ENCODE measurements at places on chromosomes 1 and 21.

DNA sequence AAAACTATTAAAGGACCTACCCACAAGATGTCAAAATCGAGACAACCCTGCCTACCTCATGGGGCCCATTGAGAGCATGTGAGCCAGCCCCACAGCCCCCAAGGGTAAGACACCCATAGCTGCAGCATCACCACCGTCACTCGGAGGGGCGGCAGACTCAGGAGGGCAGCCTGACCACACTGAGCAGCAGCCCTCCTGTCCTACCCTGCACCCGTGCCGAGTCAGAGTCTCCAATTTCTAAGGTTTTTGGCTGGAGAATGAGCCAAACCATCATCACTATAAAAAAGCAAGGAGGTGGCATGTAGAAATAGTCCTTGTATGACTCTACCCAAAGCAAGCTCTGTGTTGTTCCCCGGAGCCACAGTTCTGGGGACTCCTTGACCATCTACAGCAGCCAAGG lies 94.7 kb downstream of the SSBP3 start:
- DNase-seq = no peak

- no peak for DNase-seq
Observed at GRCh38 chr1:188708795-188709535, 1768.7 kb downstream of the BRINP3 start.

DNA sequence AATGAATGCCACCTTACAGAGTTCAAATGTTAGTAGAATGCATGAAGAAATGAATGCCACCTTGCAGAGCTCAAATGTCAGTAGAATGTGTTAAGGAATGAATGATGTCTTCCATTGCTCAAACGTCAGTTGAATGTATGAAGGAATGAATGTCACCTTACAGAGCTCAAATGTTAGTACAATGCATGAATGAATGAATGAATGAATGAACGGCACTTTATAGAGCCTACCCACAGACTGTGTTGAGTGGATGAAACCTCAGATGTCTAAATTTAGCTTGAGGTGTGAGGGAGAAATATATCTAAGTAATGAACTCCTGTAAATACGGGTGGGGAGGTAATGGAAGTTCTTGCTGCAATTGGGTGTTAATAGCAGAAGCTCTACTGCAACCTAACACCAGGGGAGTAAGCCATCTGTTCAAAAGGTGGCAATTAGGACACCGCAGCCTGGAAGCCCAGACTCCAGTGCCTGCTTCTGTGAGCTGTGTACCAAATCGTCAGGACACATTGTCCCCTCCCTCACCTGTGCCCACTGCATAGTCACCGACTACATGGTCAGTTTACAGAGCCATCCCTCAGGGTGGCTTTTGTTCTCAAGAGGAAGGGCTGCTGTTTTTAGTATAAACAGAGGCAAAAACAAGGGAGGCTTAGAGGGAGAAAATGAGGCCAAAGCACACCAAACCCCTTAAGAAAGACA lies 26.7 kb downstream of the SUSD4 start:
- DNase-seq = no peak

DNA sequence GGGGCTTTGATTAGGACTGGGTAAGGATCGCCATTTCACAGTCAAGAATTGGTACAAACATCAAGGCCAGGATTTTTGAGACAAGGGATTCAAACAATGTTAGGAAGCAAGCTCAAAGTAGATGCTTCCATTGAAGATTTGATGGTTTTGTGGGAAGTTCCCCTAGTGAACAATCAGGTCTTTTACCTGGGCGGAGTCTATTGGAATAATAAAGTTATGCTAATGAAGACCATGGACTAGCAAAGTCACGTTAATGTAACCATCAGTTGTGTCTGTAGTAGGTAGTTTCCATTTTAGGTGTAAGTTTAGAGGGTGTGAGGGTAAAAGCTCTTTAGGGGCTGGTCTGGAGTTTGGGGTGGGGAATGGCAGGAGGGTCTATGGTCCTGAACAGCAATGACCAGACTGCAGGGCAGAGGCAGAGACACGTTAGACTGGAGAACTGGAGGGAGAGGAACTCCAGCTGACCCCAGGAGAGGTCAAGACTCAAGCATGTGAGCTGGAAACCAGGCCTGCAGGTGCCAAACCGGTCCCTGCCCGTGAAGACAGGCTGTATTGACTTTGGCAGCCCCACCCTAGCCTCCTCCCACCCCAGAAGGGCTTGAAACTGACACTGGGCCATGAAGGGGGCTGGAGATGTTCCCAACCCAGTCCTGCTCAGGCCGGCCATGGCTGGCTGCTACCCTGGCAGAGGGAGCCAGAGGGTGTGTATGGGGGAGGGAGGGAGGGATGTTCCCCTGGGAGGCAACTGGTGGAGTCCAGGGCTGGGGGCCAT lies 36.0 kb upstream of the GPR37L1 start:
- DNase-seq = no peak

DNA sequence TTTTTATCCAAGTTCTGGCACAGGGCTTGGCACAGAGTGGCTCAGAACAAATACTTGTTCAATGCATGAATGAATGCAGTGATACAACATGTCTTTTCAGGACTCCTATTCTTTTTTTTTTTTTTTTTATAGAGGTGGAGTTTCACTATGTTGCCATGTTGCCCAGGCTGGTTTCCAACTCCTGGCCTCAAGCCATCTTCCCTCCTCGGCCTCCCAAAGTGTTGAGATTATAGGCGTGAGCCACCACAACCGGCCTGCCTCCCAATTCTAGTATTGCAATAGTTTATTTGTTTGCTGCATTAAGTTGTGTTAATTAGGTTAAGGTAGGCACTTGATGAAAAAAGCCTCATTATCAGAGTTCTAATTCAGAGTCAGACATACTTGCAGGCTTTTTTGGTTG lies 17.9 kb downstream of the UBE4B start:
- DNase-seq = no peak

DNA sequence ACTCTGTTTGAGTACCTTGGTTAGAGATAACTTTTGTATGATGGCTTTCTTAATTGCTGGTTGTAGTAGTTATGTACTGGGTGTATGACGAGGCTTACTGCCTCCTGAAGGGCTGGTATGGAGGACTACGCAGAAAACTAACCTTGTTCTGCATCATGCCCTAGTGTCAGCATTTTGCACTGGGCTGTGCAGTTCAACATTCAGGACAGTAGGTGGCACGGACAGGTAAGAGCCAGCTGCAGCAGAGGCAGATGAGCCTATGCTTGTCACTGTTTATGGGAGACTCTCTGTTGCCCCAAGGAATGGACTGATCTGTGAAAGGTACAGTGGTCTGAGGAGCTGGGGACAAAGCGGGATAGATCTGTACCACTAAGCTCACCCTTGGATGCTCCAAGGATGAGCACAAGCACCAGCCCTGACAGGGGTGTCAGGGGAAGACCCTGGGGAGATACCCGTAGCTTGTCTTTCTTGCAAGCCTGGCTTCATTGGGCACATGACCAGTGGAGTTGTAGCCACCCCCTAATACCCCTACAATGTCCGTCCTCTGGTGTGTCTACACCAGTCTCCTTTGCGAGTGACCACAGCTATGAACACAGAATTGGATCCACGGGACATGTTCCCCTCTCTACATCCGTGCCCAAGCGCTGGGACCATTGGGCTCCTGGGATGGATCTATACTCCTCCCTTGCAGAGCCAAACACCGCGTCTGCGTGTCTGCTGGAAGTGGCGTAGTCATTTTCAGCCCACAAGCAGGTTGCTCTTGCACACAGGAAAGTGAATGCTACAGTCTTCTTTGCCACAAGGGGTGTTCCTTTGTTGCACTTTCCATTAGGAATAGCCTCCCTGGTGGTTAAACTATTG lies 51.1 kb upstream of the CFHR3 start:
- DNase-seq = no peak

- DNase-seq = no peak
Observed at GRCh38 chr1:18527514-18527913, 46.8 kb downstream of the KLHDC7A start.

GRCh38 chr1:154222918-154223317 lies 2.2 kb downstream of the UBAP2L start:
- DNase-seq = no peak

DNA sequence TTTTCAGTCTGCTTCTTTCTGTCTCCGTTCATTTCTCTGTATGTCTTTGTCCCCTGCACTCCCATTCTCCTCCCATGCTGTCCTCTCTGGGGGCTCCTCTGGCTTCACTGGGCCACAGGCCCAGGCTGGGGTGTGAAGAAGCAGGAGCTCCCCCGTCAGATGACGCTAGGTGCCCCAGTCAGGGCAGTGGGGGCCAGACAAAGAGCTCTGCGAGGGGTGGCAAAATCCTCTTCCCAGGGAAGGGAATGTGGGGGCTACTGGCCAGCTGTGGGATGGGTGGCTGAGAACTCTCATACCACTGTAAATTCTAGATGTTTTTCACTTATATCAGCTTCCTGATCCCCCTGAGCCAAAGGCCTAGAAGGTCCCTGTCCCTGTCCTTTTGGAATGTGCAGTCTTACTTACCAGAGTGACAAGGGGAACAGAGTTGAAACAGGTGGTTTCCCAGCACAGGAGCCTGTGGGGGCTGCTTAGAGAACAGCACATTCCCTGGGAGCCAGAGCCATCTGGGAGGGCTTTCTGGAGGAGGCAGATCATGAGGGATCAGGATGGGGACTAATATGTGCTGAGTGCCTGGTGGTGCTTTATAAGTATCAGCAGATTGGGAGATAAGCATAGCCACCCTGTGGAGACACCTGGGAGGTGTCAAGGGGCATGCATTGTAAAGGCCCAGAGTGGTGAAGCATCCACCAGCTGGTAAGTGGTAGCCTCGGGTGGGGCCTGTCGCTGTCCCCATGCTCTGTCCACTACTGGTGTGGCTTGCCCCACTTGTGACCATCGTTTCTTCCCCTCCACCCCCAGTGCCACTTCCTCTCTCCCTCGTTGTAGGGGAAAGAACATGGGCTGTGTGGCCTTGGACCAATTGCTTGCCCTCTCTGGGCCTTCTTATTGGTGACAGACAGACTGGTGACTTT lies 10.1 kb upstream of the PADI1 start:
- DNase-seq = no peak

GRCh38 chr21:36517366-36518075 lies 37.6 kb upstream of the CLDN14 start:
- no peak for DNase-seq

GRCh38 chr1:98201666-98202081 lies 280.8 kb upstream of the DPYD start:
- DNase-seq = no peak

- DNase-seq = no peak
Observed at GRCh38 chr1:155944444-155944799, 3.0 kb downstream of the RXFP4 start.

DNA sequence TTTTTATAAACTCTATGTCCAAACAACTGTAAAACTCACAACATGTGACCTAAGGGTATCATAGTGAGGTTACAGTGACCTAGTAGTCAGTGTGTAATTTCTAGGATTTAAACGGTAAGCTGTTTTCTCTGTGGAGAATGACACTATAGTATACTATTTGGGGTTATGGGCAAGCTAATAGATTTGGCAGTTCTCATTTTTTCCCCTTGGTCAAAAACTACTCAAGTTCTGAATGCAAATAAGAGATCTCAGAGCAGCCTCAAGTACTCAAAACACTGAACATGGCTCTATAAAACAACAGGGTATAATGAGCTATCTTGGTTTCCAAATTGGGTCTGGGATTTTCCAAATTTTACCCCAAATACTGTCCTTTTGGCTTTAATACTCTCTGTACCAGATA lies 88.5 kb upstream of the HMCN1 start:
- no peak for DNase-seq

DNA sequence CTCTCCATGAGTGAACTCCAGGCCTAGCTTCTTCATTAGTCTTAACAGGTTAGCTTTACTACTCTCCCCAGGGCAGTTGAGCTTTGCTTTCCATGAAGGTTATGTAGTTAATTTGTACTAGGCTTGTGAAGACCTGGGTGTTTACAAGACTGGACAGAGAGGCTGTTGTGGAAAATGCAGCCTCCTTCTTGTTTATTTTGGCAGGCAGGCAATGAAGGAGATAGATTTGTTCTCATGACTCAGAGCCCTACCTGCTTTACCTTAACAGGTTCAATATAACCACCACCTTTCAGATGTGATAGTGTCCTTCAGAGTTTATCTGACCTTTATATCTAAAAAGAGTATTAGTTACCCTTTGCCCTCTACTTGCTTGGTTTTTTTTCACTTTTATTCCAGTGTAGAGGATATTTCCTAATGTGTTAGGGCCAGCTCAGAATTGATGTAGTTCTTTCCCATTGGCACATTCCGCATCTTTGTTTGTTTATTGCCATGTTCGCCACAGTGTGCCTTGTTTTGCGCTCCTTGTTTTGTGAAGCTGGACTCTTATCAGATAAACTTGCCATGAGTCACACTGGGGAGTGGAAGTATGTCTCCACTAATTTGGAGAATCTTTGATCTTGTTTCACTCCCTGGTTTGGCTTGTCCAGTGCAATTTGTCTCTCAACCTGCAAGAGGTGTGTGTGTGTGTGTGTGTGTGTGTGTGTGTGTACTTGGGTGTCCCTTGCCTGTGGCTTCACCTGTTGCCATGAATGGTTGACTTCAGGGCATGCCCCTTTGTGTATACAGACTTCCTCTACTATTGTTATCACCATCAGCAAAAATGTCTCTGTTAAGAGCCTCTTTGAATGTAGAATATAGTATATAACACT lies 87.4 kb upstream of the MACF1 start:
- DNase-seq = no peak

GRCh38 chr1:30928171-30928570 lies 19.6 kb upstream of the SDC3 start:
- DNase-seq = no peak

DNA sequence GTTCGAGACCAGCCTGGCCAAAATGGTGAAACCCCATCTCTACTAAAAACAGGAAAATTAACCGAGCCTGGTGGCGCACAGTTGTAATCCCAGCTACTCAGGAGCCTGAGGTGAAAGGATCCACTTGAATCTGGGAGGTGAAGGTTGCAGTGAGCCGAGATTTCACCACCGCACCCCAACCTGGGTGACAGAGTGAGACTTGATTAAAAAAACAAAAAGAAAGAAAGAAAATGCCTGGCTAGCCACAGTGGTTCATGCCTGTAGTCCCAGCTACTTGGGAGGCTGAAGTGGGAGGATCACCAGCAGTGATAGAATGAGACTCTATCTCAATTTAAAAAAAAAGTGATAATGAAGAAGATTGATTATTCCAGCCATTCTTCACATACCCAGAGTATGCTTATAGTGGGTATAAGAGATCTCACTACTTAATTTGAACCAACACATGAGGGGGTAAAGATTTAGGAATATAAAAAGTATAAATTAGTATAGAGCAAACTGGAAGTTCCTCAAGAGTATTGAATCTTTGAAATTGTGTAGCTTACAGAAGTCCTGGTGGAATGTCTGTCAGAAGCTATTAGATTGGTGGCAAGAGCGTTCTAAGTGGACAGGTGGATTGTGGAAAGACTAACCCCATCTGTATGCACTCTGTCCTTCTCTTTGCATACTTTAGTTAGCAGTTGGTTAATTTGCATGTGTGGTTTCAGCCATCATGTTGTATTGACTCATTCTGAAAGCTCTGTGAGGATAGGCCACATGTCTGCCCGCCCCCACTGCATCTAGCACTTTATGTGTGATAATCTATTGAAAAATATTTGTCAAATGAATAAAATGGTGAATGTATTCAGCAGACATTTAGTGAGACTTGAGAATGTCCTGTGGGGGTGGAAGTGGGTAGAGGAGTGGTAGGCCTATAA lies 25.0 kb downstream of the RLF start:
- no peak for DNase-seq

GRCh38 chr21:29232530-29233255 lies 66.0 kb upstream of the BACH1 start:
- no peak for DNase-seq

Data from NCI-H2081 treated with DMSO at 0.1 percent for 48 hours (cell line).